Suppressor macrophage treated with lipopolysaccharide for 4 hours (primary cell): ENCODE measurements at places on chromosomes 4 and X.

DNA sequence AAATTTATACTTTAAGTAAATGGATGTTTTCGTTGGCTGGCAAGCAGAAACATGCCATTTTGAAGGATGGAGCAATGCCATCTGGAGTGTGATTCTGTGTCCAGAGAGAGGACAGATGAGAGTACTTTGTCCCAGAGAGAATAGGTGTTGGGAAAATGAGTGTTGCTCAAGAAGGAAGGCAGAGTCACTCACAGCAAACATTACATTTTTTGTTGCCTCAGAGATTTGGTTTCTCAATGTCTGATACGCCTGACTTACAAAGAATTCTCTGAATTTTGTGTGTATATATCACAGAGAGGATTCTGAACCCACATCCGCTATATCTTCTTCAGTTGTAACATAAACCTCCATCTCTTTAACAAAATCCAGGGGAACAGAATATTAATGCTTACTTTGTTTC, 102.8 kb upstream of the PCDH18 start:
- no peak for DNase-seq

GRCh38 chrX:150362599-150363481, at the start of gene MAMLD1:
Gene MAMLD1 (plus strand): TSS chrX:150363317. CDS start chrX:150445517, 82,200 bp downstream.
- DNase-seq, result peak; percentile 69

GRCh38 chr4:94127707-94128328, 79.8 kb upstream of the SMARCAD1 start:
- DNase-seq, result peak; percentile 43

DNA sequence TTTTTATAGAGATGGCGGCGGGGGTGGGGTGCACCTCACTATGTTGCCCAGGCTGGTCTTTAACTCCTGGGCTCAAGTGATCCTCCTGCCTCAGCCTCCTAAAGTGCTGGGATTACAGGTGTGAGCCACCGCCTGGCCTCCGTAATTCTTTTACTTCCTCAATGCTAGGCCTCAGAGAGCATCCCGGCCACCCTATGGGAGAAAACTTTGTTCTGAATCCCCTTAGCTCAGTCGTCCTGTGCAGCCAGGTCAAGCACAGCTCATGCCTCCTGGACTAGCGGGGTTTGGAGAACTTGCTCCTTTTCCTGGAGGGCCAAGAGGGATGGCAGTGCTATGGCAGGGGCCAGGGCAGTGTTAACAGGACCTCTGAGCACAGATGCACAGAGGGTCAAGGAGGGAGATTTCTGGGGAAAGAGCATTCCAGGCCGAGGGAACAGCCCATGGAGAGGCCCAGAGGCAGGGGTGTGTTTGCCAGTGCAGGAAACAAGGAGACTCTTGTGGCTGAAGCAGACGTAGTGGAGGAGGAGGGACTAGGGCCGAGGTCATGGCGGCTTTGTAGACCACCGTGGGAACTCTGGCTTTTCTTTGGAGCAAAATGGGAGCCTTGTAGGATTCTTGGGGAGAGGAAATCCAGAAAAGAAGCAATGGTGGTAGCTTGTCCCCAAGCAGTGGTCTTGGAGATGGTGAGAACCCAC, 9.8 kb upstream of the TNIP2 start:
- no peak for DNase-seq

DNA sequence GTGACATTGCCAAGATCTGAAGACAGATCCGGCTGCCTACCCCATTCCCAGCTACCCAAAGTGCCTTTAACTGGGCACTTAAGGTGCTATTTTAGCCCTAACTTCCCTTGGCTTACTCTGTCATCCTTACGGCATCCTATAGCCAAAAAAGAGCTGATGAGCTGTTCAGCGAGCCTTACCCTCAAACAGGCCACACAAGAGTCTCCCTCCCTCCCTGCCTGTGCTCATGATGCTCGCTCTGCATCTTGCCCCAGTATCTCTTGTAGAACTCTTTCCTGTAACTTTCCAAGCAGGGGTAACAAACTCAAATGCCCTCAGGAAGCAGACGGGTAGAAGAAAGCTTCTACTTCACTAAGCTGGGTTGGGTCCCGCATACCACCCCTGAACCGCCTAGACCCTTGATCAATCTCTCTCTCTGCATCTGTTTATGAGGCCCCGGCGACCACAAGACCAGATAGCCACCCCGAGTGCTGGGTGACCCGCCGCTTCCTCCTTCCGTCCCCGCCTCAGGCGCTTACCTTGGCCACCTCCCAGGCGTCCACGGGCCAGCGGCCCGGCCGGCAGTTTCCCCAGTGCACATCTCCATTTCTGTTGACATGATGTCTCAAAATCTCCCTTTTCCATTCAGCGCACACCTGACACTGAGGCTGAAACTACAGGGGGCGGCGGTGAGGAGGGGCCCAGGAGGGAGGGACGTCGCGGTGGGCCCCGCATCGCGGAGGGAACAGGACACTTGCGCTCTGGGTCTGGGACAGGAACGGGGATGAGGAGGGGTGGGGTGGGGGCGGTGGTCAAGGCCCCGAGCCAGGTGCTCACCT, 663 bp downstream of the CXorf38 start:
- DNase-seq, result peak; percentile 41

DNA sequence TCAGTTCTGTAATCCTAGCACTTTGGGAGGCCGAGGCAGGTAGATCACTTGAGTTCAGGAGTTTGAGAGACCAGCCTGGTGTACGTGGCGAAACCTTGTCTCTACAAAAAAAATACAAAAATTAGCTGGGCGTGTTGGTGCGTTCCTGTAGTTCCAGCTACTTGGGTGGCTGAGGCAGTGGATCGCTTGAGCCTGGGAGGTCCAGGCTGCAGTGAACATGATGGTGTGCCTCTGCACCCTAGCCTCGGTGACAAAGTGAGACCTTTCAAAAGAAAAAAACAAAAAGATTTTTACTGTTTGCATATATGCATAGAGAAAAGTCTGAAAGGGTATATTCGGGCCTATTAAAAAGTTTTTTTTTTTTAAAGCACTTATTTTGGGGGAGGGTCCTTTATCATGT, 76.1 kb downstream of the KDM6A start:
- no peak for DNase-seq

DNA sequence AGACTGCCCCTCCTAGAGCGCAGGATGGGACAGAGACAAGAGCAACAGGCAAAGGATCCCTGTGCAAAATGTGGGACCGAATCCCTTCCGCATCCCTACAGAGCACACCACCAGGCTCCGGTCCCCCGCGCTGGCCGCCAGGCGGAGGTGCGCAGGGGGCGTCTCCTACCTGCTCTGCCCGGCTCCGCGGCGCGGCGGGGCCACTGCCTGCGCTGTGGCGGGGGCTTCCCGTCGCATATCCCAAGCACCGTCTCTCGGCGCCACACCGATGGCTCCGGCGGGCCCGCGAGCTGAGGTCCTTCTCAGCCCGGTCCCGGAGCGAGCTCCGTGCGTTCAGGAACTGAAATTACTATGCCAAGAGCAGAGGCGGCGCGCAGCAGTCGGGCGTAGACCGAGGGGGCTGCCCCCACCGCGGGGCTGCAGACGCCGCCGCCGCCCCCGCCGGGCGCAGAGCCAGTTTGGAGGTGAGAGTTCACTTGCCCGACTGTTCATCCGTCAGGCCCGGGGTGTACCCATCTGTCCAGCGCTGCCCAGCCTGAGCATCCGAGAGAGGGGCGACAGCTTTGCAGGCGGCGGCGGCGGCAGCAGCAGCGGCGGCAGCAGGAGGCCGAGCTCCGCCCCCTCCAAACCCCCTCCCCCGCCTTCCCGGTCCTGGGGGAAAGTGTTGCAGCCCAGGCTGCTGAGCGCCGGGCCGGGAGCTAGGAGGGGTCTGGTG, at the start of gene GPRIN3:
Gene GPRIN3, minus strand, starts transcription at position 355 of the 715 bp plus-strand sequence. CDS start 57,690 bp downstream, outside the sequence.
- peak; percentile 72 for DNase-seq

DNA sequence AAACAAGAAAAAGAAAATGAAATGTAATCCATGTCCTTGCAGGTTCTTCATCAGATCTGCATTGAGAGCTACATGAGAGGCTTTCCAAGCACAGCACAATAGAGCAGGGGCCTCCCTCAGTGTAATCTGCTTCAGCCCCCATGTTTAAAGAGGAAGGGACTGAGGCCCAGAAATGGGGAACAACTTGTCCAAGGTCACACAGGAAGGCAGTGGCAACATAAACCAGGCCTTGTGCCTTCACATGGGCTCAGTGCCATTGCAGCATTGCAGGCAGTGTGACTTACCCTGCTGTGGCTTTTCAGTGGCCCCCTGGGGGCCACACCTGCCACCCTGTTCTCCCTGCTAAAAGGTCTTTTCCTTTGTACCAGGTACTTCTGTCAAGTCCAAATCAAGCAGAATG, 20.9 kb upstream of the CD99L2 start:
- DNase-seq, result no peak

DNA sequence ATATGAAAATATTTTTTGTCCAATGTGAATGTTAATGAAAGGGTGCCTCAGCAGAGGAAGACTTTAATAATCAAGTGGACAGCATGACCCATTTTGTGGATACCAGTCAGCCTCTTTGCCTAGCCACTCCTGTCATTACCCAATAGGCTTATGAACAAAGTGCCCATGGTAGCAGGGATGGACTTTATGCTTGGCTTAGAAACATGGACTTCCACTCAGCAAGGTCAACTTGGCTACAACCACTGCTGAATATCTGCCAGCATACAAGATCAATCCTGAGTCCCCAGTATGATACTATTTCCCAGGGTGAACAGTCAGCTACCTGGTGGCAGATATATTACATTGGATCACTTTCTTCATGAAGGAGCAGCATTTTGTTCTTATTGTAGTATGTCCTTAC, 56.7 kb upstream of the NXF3 start:
- no peak for DNase-seq

GRCh38 chr4:48470570-48470969, 12.6 kb upstream of the SLC10A4 start:
- no peak for DNase-seq

GRCh38 chrX:136162827-136163570, 15.7 kb downstream of the FHL1 start:
- DNase-seq, result peak; percentile 51

GRCh38 chrX:134588806-134589205, 69.5 kb downstream of the PLAC1 start:
- no peak for DNase-seq

- DNase-seq, result no peak
These were observed 1869.7 kb downstream of the PCDH7 start for GRCh38 chr4:32589853-32590252.
